Psoas muscle (tissue), 8 donors: ENCODE measurements at places on chromosomes 3 and 15.

- H3K27me3 ChIP-seq: peaks cover 7% of the 10 kb centered on the region
- H3K27ac ChIP-seq: no peak overlapping the region
- peaks cover 22% of the 10 kb centered on the region for H3K4me1 ChIP-seq
- no peaks in the 10 kb centered on the region for H3K36me3 ChIP-seq
- no peak overlapping the region for H3K4me3 ChIP-seq
Observed at GRCh38 chr15:70478251-70478990, 284.9 kb downstream of the UACA start.

DNA sequence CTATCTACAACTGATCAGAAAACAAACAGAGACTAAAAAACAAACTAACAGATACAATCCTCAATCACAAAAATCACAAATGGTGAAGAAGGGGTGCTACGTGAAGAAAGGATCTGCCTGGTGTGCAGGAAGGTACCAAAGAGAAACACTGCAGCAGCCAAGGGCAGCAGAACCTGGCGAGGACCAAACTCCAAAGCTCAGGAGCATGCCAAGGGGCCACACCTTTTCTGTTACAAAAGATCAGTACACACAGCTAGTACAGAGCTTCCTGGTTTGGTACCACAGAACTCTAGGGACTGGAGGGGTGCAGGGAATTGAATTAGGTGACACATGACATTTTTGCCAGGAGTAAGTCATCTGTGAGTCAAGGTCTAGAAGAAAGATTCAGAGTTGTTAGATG is 107.4 kb upstream of the GRM7 start:
- no peaks in the 10 kb centered on the region for H3K27me3 ChIP-seq
- H3K36me3 ChIP-seq: no peaks in the 10 kb centered on the region
- H3K4me3 ChIP-seq: no peak overlapping the region
- DNase-seq: no peak
- no peak overlapping the region for H3K27ac ChIP-seq

DNA sequence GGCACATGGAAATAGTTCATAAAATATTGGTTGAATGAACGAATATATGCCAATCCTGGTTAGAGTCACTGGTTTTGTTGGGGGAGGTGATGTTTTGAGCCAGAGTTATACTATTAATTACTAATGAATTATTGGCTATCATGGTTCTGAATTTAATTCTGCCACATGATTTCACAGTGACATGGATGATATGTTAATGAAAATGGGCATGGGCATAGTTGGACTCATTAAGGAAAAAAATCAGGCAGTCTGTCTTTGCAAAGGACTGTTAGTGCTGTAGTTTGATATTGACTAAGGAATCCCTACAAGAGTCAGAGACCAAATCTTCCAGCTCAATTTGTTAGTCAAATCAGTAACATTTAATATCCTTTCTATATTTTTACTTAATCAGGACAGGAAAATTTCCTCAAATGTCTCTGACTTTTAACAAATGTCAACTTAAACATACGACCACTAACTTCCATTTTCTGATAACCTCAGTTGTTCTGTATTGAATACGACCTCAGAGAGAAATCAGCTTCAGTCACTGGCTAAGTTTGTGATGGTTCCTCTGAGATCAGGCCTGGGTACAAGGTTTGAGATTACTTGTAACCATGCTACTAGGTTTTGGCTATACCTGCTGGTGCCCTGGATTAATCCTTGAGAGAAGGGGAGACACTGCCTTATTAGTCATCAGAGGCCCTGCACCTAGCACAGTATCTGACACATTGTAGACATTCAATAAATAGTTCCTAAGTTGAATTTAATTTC is 13.3 kb downstream of the NFKBIZ start:
- H3K27ac ChIP-seq: no peak overlapping the region
- H3K4me3 ChIP-seq: no peak overlapping the region
- H3K4me1 ChIP-seq: no peaks in the 10 kb centered on the region
- H3K36me3 ChIP-seq: peaks cover 11% of the 10 kb centered on the region
- H3K27me3 ChIP-seq: no peaks in the 10 kb centered on the region

DNA sequence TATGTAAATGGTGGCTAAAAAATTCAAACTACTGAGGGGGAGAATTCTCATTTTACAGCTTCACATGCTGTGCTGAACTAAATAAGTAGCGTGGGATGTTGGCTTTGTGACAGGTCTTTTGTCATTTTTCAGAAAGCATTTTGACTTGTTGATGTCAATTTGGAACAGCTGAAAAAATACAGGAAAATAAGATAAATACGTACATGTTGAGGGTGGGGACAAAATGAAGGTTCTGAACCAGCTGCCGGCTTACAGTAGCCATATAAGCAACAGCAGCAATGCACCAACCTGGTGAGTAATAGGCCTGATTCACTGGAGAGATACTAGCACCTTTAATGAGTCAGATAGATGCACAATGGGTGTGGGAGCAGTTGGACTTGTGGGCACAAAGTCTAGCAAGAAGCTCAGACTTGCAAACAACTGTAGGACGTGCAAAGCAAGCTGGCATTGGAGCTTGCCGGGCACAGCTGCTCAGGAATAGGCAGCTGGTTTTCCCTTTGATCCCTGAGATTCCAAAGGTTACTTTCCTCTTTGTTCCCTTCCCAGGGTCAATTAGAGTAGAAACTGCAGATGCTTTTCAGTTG is 12.9 kb downstream of the B3GNT5 start:
- no peaks in the 10 kb centered on the region for H3K27me3 ChIP-seq
- DNase-seq: no peak
- peak overlapping the region; percentile 73 for H3K27ac ChIP-seq
- H3K4me1 ChIP-seq: peaks cover 47% of the 10 kb centered on the region

GRCh38 chr15:95252404-95252803 is 1021.0 kb downstream of the MCTP2 start:
- no peaks in the 10 kb centered on the region for H3K4me1 ChIP-seq
- DNase-seq: no peak
- H3K27me3 ChIP-seq: no peaks in the 10 kb centered on the region
- no peaks in the 10 kb centered on the region for H3K36me3 ChIP-seq

- no peaks in the 10 kb centered on the region for H3K4me1 ChIP-seq
- DNase-seq: no peak
- no peaks in the 10 kb centered on the region for H3K36me3 ChIP-seq
- H3K4me3 ChIP-seq: no peak overlapping the region
- H3K27ac ChIP-seq: no peak overlapping the region
Observed at GRCh38 chr3:164608554-164609276, 469.6 kb downstream of the SI start.

DNA sequence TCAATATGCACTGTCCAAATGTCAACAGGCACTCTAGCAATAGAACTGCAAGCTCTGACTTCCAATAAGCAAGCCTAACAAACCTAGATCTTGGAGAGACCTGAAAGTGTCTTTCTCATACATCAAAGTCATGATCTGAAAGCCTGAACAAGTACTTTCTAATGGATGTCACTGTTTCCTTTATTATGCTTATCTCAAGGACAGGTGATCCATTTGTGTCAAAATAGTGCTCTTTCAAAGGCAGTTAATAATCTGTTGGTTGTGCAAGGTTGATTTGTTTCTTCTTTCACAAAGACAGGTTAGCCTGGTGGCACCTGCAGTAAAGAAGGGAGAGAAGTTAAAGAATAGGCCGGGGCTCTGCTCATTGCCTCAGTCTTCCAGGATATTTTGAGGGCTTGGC is 146.8 kb downstream of the EPHB1 start:
- no peaks in the 10 kb centered on the region for H3K36me3 ChIP-seq
- no peak for DNase-seq
- H3K27me3 ChIP-seq: no peaks in the 10 kb centered on the region
- no peak overlapping the region for H3K4me3 ChIP-seq
